ENCODE measurements at places on chromosomes 2 and 18.

GRCh38 chr18:42641996-42642395 is 473.5 kb downstream of the RIT2 start:
- DNase-seq: no peak

DNA sequence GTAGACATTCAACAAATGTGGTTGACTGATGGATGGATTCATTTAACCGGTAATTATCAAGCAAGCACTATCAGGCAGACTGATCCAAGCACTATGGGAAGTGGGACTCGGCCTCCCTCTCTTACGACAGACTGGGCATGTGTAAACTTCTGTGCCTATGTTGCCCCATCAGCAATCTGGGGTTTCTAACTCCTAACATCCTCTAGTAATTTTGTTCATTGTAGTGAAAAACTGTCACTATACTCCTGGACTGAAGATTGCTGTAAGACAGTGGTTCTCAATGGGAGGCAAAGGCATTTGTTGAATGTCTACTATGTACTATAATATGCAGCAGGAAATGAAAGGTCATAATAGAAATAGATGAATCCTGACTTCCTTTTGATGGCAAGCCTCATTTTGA is 51.2 kb upstream of the CREB1 start:
- no peak for DNase-seq

DNA sequence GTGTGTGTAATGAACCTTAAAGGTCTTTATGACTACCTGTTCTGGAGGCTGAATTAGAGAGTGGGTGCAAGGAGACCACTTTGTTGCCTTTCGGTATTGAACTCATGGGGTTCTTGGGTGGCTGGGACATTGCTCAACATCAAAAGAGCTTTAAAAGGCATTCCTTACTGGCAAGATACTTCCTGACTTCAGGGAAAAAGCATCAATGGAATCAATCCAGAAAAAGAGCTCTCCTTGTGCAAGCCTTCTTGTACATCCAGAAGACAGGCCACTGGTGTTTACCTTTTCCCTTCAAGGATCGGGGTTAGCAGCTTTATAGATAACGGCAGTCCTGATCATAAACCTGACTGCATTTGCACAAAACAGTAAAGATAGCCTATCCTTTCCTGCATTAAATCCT is 9.5 kb downstream of the PNO1 start:
- no peak for DNase-seq

GRCh38 chr2:102999958-103000357 is 238.1 kb downstream of the TMEM182 start:
- no peak for DNase-seq

DNA sequence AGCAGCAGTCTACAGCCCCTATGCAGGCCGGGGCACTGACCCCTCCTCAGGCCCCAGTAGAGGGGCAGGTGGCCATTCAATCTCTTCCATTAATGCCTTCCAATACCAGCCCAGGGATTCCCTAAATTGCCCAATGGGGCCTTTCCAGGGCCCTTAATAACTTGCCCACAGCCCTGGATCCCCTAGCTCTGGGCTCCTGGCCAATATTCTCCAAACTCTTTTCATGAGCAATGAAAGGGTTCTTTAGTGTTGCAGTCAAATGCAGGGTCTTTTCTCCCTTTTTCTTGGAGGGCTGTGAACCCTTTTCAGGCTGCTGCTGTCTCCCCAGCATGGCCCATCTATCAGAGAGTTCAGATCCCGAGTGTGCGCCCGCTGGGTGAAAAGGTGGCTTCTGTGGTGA is 41.3 kb upstream of the SLC1A4 start:
- no peak for DNase-seq

- DNase-seq: no peak
Observed at GRCh38 chr2:177192788-177193187, 19.8 kb upstream of the HNRNPA3 start.

DNA sequence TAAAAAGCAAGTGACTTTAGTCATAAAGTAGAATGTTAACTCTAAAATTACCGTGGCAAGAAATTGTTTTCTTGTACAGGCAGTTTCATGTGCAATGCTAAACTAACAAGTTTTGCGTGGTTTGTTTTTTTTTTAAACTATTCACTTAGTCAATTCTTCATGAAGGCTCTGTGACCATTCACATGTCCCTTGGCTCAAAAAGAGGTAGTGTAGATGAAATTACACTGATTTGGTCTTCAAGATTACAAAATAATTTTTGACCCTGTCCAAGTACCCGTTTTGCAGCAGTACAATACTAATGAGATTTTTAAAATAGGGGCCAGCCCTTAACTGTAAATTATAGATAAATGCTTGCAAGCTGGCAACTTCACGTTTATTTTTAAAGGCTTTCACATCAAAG is 1.3 kb downstream of the TMEM131 start:
- no peak for DNase-seq

- DNase-seq: no peak
Observed at GRCh38 chr18:51390702-51391101, 193.2 kb upstream of the MEX3C start.

- DNase-seq: no peak
Observed at GRCh38 chr2:61841286-61841685, 12.6 kb downstream of the FAM161A start.

GRCh38 chr2:205169464-205169863 is 512.8 kb upstream of the NRP2 start:
- DNase-seq: no peak

GRCh38 chr18:65380986-65381385 is 369.8 kb upstream of the CDH7 start:
- no peak for DNase-seq

GRCh38 chr2:70959271-70959761 is 19.1 kb upstream of the ANKRD53 start:
- no peak for DNase-seq

DNA sequence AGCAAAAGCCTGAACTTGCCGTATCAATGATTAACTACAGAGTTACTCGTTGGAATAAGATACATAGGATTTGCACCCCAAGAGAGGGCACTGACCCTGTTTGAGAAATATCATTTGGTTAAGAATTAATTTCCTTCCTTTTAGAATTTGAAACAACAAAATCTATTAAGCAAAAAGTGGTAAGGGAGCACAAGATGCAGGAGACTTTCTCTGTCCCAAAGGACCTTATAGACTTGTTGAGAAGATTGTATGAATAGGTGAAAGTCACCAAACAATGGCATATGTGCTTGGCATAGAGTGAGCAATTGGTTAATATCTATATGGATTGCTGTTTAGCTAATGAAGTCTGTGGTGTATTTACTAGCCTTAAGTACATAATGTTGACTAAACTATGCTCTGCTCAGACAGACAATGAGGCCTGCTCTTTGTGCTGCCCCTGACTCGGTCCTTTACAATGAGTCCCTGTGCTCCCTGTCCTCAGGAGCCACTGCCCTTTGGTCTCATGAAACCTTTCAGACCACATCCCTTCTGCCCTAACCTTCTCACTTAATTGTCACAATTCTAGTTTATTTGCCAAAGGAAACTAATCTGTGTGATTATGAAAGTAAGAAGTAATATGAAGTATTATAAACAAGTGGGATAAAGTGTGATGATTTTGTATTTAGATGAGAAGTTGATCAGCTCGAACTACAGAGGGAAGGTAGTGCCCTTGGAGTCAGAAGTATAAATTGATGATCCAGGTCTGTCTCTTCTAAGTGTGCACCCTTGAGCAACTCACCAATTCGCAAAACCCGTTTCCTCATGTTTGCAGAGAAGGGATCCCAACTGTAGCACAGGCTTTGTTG is 21.2 kb upstream of the HNMT start:
- no peak for DNase-seq

DNA sequence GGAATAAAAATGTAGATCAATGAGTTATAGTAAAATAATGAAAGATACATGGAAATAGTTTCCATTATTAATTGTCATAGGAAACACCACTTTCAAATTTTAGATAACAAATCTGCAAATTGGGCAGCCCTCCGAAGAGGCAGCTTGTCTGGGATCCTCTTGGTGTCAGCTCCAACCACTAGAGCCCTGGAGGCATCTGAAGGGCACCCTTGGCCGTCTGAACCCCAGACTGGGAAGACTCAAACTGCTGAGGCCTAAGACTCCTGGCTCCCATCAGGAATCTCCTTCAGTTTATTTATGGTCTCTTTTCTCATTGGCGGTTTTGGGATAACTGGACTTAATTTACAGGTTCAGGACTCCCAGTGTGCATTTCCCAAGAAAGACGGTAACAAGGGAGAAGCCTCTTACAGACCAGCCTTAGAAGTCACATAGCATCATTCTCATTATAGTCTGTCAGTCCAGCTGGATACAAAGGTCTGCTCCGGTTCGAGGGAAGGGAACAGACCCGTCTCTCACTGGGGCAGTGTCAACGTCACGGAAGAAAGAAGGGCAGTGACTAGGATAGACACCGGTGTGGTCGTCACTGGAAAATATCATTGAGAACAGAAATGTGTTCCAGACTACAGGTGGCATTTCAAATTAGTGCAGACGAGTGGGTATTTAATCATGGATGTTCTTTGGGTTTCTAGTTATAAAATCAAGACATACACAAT is 390.7 kb upstream of the NETO1 start:
- no peak for DNase-seq

DNA sequence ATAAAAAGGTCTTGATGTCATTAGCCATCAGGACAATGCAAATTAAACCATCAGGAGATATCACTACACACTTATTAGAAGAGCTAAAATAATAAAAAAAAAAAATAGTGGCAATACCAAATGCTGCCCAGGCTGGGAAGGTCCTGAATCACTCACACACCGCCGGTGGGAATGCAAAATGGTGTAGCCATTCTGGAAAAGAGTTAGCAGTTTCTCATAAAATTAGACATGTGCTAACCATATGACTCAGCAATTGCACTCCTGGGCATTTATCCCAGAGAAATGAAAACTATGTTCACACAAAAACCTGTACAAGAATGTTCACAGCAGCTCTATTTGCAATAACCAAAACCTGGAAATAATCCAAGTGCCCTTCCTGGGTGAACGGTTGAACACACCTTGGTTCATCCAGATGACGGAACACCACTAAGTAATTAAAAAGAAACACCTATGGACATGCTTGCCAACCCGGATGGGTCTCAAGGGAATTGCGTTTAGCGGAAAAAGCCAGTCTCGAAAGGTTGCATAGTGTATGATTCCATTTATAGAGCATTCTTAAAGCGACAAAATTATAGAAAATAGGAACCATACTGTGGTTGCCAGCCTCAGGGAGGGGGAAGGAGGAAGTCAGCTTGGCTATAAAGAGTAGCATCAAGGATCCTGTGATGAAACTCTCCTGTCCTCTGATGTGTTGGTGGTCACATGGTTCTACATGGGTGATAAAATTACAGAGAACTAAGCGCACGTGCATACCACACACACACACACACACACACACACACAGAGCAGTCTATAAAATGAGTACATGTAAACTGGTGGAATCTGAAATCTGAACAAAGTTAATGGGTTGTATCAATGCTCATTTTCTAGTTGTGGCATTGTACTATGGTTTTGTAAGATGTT is 4.6 kb downstream of the MBP start:
- DNase-seq: peak; percentile 90

- peak; percentile 10 for DNase-seq
Observed at GRCh38 chr2:128623776-128624761, 305.4 kb upstream of the HS6ST1 start.

- peak; percentile 27 for DNase-seq
Observed at GRCh38 chr2:204315236-204315662, 230.0 kb upstream of the PARD3B start.

GRCh38 chr2:197372592-197372991 is 62.0 kb upstream of the ANKRD44 start:
- peak; percentile 10 for DNase-seq

DNA sequence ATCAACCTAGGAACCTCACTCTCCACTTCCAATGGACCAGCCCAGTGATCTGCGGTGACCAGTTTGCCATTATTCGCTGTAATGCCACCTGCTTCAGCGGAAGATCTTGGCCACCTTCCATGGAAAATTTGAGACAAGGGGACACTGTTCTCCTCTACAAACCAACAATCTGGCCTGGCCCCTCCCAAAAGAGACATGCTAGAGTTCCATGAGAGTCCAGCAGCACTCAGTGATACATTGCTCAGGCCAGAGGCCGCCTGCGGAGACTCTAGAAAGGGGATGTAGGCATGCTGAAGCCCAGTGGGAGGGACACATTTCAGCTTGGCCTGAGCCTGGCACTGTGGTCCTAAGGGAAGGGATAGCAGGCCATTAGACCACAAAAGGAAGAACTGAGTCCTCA is 58.3 kb downstream of the COL6A3 start:
- no peak for DNase-seq

- DNase-seq: peak; percentile 69
Observed at GRCh38 chr2:162153608-162154224, 1.7 kb upstream of the GCG start.

- DNase-seq: no peak
Observed at GRCh38 chr2:50111067-50111466, 920.9 kb downstream of the NRXN1 start.

- DNase-seq: no peak
Observed at GRCh38 chr2:138536740-138537139, 35.2 kb downstream of the SPOPL start.

DNA sequence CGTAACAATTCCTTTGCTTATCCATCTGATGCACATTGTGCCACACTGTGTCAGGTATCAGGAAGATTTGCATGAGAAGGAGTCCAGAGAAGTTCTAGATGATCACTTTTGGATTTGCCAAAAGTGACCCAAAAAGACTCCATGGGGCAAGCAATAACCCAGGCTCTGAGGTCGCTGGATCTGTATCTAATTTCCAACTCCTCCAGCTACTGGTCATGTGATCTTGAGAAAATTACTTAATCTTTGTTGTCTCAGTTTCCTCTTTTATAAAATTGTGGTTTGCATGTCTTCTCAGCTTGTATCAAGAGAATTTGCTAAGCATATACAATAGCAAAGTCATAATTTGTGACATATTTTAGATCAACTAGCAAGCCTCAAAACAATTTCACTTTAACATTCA is 61.3 kb upstream of the ITGA4 start:
- DNase-seq: no peak

- no peak for DNase-seq
Observed at GRCh38 chr2:63049970-63050333, 678 bp upstream of the OTX1 start.

DNA sequence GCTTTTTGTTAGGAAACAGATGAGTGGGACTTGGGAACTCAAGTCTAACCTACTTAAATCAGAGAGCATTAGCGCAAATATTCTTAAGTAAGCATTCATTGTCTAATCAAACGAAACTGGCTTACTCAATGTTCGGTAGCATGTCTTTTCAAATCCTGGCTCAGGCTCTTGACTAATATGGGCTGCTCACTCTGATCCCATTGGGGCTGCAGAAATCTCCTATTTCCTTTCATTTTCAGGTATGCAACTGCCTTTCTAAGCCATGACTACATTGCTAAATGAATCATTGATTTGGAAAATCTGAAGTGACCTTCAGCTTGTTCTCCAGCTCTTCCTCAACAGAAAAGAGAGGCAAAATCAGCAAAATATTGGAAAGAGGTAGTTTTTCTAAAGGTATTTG is 2084.4 kb upstream of the PIK3C3 start:
- peak; percentile 6 for DNase-seq

- DNase-seq: no peak
Observed at GRCh38 chr18:33755391-33755790, 177.4 kb downstream of the ASXL3 start.

DNA sequence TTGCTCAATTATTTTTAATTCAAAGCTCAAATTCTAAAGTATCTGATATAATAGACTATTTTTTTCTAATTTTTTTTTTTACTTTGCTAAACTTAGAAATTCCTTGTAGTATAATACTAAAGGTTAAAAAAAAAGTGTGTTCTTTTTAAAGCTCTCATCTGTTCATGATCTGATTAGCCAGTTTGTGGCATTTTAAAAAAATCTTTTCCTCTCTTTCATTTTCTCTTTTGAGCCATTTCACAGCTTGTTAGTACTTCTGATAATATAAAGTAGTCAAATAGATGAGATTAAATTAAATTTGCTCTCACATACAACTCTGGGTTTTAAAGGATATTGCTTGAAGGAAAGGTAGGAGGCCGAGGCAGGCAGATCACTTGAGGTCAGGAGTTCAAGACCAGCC is 40.7 kb upstream of the NEMP2 start:
- DNase-seq: no peak
